ENCODE measurements at places on chromosomes 2 and 18. TPM values are rescaled to one million over a fixed set of nuclear protein-coding genes. Genes with fewer than 3 reads are reported as not detected.
A peak's percentile ranks its signal among the peaks of the same experiment; 100 is the strongest.

LINC00305 gene
- not detected for total RNA-seq

TP53I3 gene
- total RNA-seq = 31.3 TPM

- no peaks in the 10 kb centered on the region for H3K27me3 ChIP-seq
- H3K4me1 ChIP-seq = no peaks in the 10 kb centered on the region
- H3K36me3 ChIP-seq = no peaks in the 10 kb centered on the region
- H3K4me3 ChIP-seq = no peak overlapping the region
- no peak for DNase-seq
Measured at GRCh38 chr2:116517936-116518335, 1296.6 kb upstream of the DDX18 start.

SCN9A gene
- total RNA-seq = 85.7 TPM

DNA sequence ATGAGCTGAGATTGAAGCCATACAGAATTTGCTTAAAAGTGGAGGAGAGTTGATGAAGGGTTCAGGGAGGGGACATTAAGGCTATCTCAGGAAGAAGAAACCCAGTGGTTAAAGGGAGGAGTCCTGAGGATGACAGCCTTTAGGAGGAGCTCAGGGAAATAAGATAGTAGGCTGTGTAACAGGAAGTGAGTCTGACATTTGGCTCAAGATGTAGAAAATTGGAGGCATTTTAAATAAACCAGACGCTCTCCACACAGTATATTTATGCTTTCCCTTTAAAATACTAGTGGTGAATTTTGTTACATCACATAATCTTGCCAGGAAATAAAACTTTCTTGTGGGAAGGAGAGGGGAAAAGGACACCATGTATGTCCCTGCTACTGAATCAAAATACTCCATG, 11.6 kb downstream of the KCNH7 start:
- H3K4me3 ChIP-seq = no peak overlapping the region
- no peaks in the 10 kb centered on the region for H3K27me3 ChIP-seq
- H3K27ac ChIP-seq = no peak overlapping the region
- H3K4me1 ChIP-seq = no peaks in the 10 kb centered on the region
- H3K36me3 ChIP-seq = no peaks in the 10 kb centered on the region

DNA sequence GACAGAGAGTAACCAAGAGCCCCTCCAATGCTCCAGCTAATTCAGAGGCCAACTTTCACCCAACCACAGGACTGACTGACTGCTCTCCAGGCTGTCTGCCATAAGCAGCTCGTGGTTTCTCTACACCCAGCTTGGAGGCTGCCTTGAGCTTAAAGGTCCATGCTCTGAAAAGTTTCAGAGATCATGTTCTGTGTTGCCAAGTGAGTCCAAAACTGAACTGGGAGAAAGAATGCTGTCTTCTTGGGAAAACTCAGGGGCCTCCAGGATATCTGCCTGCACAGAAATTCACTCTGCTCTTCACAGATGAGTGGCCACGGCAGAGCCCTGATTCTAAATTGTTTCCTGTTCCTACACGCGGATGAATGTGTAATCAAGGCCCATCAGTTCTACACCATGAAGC, 51.1 kb downstream of the LPIN2 start:
- no peak overlapping the region for H3K4me3 ChIP-seq
- peak; percentile 53 for DNase-seq
- H3K4me1 ChIP-seq = peaks cover 26% of the 10 kb centered on the region
- peak overlapping the region; percentile 81 for H3K27ac ChIP-seq

HOXD13 gene
- total RNA-seq = 0.31 TPM

DNA sequence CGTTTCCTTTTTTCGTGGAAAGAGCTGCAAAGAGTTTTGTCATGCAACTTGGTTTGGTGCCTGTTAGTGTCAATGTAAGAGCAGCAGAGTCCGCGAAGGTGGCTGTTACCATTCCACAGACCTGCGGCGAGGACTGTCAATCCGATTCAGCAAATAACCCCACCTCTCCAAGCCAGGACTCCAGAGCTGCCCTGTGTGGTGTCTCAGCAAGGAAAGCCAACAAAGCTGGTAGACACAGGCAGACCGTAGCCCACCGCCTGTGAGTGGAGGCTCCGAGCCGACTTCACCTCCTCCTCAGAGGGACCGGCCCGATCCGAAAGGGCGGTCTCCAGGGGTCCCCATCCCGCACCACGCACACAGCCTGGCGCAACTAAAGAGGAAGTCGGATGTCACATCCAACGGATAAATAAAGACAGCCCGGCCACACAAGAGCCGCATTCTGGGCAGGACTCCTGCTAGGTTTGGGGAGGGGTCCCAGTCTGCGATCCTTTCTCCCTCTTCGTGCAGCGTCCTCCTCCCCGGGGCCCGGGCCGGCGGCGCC, 819 bp downstream of the ANKRD44 start:
- H3K27ac ChIP-seq = no peak overlapping the region
- H3K36me3 ChIP-seq = no peaks in the 10 kb centered on the region
- H3K4me1 ChIP-seq = no peaks in the 10 kb centered on the region
- no peaks in the 10 kb centered on the region for H3K27me3 ChIP-seq
- peak; percentile 22 for DNase-seq
- H3K4me3 ChIP-seq = peak overlapping the region; percentile 48

CAPN14 gene
- 0.47 TPM for total RNA-seq

DNA sequence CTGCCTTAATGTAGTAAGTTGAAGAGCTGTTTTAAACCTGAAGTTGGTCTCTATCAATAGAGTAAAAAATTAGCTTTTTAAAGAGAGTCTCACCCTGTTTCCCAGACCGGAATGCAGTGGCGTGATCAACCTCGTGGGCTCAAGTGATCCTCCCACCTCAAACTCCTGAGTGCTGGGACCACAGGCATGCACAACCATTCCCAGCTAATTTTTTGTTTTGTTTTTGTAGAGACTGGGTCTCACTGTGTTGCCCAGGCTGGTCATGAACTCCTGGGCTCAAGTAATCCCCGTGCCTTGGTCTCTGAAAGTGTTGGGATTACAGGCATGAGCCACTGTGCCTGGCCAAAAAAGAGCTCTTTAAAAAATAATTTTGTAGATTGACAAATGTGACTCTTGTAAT, 40.3 kb downstream of the CRIM1 start:
- no peaks in the 10 kb centered on the region for H3K36me3 ChIP-seq
- no peak for DNase-seq
- no peak overlapping the region for H3K27ac ChIP-seq
- H3K27me3 ChIP-seq = no peaks in the 10 kb centered on the region
- no peaks in the 10 kb centered on the region for H3K4me1 ChIP-seq

DNA sequence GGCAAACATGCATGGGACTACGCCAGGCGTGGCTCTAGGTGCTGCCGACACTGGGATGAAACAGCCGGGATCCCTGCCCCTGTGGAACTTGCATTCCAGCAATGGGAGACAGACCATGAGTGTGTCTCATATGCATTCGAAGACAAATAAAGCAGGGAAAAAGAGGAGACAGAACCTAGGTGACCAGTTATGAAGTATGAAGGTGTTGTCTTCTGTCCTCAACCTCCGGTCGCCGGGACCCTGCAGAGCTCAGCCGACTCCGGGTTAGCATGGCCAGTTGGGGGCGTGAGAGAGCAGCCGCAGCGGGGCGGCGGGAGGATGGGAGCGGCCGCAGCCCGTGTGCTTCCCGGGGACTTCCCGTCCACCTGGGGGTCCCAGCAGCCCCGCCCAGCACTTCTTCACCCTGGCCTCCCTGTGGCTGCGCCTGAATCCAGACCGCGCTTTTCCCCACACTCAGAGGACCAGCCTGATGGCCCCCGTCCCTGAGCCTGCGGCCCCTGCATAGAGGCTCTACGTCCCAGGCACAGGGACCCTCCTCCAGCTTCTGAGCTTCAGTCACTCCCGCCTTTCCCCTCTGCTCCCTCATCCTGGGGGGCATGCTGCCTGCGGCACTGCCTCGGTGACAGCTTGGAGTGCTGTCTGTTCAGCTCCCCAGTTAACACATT, 11.4 kb downstream of the ID2 start:
- peak; percentile 68 for DNase-seq
- H3K4me3 ChIP-seq = peak overlapping the region; percentile 32
- H3K27me3 ChIP-seq = no peaks in the 10 kb centered on the region
- H3K4me1 ChIP-seq = no peaks in the 10 kb centered on the region

TFCP2L1 gene
- 5.1 TPM for total RNA-seq

ZNF396 gene
- total RNA-seq = 7.3 TPM

PARD6G gene
- 5.3 TPM for total RNA-seq

YPEL5 gene
- total RNA-seq = 181 TPM

GRCh38 chr2:52402128-52402527, 1365.5 kb upstream of the CHAC2 start:
- H3K27me3 ChIP-seq = no peaks in the 10 kb centered on the region
- H3K4me1 ChIP-seq = no peaks in the 10 kb centered on the region
- H3K27ac ChIP-seq = no peak overlapping the region
- no peaks in the 10 kb centered on the region for H3K36me3 ChIP-seq

STAT4 gene
- total RNA-seq = 36.4 TPM

- H3K36me3 ChIP-seq = no peaks in the 10 kb centered on the region
- DNase-seq = no peak
- peaks cover 4% of the 10 kb centered on the region for H3K4me1 ChIP-seq
- H3K4me3 ChIP-seq = no peak overlapping the region
- no peaks in the 10 kb centered on the region for H3K27me3 ChIP-seq
Measured at GRCh38 chr2:156622491-156622890, 186.3 kb downstream of the GPD2 start.

DNA sequence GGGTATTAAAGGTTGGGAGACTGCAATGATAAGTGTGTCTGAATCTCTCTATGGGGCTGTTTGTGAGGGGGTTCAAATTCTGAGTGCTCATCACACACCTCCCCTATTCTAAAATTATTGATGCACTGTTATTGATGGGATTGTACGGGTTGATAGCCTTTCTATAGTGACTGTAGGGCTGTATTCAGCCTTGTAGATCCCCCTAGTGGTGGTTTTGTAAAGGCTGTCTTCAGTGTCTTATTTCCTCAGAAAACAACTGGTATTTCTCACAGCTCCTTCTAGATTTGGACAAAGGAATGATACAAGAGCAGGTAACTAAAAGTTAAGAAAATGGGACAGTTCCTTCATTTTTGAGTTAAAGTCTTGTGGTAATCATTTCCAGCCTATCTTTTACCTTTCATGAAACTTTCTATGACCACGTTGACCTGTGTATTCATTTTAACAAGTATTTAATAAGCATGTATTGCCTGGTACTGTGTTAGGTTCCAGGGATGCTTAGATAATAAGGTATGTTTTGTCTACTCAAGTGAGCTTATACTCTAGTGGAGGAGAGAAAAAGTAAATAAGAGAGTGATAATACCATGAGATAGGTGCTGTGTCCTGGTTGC, 21.2 kb downstream of the SMAD4 start:
- no peak overlapping the region for H3K27ac ChIP-seq
- DNase-seq = no peak
- H3K4me1 ChIP-seq = peaks cover 5% of the 10 kb centered on the region
- no peaks in the 10 kb centered on the region for H3K27me3 ChIP-seq
- H3K4me3 ChIP-seq = no peak overlapping the region
- no peaks in the 10 kb centered on the region for H3K36me3 ChIP-seq

- no peak overlapping the region for H3K4me3 ChIP-seq
- H3K27ac ChIP-seq = no peak overlapping the region
- H3K36me3 ChIP-seq = no peaks in the 10 kb centered on the region
- no peak for DNase-seq
Measured at GRCh38 chr2:152433289-152433688, 98.3 kb downstream of the FMNL2 start.

- H3K27me3 ChIP-seq = no peaks in the 10 kb centered on the region
- no peak overlapping the region for H3K27ac ChIP-seq
- H3K36me3 ChIP-seq = no peaks in the 10 kb centered on the region
- no peak for DNase-seq
- no peaks in the 10 kb centered on the region for H3K4me1 ChIP-seq
Measured at GRCh38 chr2:236036045-236036444, 132.1 kb downstream of the GBX2 start.

DNA sequence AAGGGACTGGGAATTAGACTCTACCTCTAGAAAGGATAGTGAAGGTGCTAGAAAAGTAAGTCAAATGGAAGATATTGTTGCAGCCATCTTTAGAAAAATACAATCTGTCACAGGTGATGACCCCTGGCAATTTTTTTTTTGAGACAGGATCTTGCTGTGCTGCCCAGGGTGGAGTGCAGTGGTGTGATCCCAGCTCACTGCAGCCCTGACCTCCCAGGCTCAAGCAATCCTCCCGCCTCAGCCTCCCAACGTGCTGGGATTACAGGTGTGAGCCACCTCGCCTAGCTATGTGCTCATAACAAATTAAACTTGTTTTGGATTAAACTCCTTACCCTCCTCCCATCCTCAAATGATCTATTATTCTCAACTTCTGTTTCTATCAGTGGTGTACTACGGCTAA, 3.8 kb upstream of the GIGYF2 start:
- H3K36me3 ChIP-seq = no peaks in the 10 kb centered on the region
- no peak for DNase-seq
- no peak overlapping the region for H3K27ac ChIP-seq
- no peaks in the 10 kb centered on the region for H3K27me3 ChIP-seq
- no peak overlapping the region for H3K4me3 ChIP-seq
- H3K4me1 ChIP-seq = peaks cover 13% of the 10 kb centered on the region

DNA sequence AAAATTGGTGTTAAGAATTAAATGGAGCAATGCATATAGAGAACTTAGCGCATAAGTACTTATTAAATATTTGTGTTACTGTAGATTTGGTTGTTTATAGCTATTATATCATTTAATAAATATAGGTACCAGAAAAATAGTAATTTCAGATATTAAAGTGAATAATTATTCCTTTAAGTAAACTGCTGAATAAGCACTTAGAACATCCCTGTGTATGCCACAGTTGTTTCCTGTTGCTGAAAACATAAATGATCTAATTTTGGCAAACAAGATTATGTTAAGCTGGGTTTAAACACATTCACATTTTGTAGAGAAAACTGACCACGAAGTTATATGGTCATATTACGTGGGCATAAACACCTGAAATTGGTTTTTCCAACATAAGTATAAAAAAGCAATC, 388.0 kb upstream of the ZNF804A start:
- no peak overlapping the region for H3K4me3 ChIP-seq
- H3K27me3 ChIP-seq = no peaks in the 10 kb centered on the region
- no peaks in the 10 kb centered on the region for H3K4me1 ChIP-seq
- H3K36me3 ChIP-seq = no peaks in the 10 kb centered on the region
- no peak for DNase-seq
- no peak overlapping the region for H3K27ac ChIP-seq

GLI2 gene
- total RNA-seq = 21.4 TPM

RESP18 gene
- total RNA-seq = 0.71 TPM

GRCh38 chr18:470661-471501, 29.6 kb downstream of the COLEC12 start:
- H3K27ac ChIP-seq = no peak overlapping the region
- peaks cover 6% of the 10 kb centered on the region for H3K4me1 ChIP-seq
- no peak overlapping the region for H3K4me3 ChIP-seq
- no peak for DNase-seq
- no peaks in the 10 kb centered on the region for H3K27me3 ChIP-seq

- DNase-seq = peak; percentile 69
- no peak overlapping the region for H3K4me3 ChIP-seq
- H3K27me3 ChIP-seq = no peaks in the 10 kb centered on the region
- no peak overlapping the region for H3K27ac ChIP-seq
- H3K36me3 ChIP-seq = no peaks in the 10 kb centered on the region
Measured at GRCh38 chr2:191218292-191218898, 26.8 kb upstream of the MYO1B start.

DNA sequence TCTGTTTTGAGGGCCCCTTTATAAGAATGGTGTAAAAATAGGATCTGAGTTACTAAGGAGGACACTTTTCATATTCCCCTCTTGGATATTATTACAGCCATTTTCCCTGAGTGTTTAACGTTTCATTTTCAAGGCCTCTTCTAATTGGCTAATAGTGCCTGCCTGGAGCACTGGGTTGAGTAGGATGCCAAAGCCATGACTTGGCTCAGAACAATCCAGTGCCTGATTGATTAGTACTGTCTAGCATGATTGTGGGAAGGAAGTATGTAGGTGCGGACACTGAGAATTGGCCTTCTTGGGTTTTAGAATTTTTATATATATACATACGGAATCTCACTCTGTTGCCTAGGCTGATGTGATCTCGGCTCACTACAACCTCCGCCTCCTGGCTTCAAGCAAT, 66.1 kb downstream of the NAB1 start:
- DNase-seq = no peak
- H3K27me3 ChIP-seq = no peaks in the 10 kb centered on the region

SEPTIN10 gene
- total RNA-seq = 151 TPM

Data from testis (tissue), 5 donors.